ENCODE measurements at places on chromosomes 5 and 9.

- DNase-seq: no peak
These were observed 391.1 kb downstream of the TLE4 start for GRCh38 chr9:79962836-79963235.

- no peak for DNase-seq
These were observed 31.1 kb downstream of the GCNT4 start for GRCh38 chr5:75021219-75021618.

- no peak for DNase-seq
These were observed 122.1 kb downstream of the YIPF5 start for GRCh38 chr5:144048259-144048856.

DNA sequence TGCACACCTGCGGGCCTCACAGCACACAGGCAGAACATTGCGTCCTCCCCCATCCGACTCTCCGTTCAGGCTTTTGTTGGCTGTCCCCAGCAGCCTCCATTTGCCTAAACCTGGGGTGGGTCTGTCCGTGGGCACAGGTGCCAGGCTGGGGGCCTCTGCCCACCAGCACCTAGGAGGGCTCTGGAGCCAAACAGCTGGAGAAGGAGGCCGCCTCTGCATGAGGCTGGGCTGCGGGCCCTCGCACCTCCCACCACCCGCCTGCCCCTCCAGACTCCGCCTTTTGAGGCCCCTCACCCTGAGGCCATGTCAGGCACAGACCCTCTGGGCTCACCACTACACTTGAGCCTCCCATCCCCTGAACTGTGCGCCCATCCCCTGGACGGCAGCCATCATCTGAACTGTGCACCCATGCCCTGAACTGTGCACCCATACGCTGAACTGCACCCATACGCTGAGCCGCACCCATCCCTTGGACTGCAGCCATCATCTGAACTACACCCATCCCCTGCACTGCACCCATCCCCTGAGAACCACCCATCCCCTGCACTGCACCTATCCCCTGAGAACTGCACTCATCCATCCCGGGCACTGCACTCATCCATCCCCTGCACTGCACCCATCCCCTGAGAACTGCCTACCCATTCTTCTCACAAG, 98.0 kb upstream of the OTULINL start:
- DNase-seq: no peak

DNA sequence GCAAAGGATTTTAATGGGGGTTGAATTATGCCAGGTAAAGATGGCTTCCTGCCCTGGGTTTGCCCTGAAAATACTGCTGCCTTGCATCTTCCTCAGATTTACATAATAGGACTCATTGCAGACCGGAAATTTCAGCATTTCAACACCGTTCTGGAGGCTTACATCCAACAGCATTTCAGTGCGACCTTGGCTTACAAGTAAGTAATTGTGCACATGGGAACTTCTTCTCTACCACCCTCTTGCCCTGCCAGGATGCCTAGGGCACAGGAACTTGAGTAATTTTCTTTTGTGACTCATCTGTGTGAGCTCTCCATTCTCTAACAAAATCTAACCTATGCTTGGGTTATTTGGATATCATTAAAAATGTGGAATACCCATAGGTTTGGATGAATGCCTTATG, 80.2 kb downstream of the DOCK2 start:
- no peak for DNase-seq

DNA sequence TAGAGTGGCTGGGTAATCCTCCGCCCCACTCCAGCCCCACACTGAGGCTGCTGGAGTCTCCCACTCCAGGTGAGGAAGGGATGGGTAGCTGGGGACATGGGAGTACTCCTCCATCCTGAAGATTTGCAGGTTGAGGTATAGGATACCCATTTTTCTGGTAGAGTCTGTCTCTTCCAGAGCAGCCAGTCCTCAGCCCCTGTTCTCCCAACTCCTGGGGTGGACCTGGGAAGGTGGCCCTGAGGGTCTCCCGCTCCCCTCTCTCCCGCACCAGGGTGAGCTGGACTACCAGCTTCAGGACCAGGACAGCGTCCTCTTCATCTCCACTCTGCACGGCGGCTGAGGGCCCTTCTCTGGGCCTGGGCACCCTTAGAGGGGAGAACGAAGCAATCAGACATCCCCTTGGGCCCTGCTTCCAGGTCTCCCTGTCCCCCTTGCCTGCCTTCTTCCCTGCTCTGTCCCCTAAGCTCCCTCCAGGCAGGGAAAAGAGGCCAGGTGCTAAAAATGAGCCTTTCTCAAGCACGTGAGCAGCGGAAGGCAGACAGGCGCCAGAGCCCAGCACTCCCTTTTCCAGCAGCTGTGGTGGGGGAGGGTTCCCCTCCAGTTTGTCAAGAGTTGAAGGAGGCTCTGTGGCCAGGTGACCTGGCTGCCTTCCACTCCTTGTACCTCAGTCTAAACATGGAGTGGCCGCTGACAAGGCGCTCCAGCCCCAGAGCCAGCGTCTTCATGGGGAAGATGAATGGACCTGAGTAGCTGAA, 18.4 kb downstream of the URM1 start:
- DNase-seq: no peak

DNA sequence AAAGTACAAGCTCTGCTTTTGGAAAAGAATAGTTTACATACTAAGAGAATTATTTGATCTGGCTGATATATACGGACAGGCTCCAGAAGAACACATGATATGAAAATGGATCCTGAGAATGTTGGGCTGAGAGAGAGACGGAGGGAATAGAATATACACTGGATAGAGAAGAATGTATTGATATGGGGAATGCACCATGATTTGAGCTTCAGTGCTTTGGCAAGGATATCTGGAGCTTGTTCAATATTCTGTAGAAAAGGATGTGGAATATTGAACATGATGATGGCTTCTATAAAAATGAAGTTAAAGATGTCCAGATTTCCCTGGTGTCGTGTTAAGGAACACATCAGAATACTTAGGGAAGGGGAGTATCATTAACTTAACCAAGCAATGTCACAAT, 280.5 kb upstream of the VLDLR start:
- no peak for DNase-seq

DNA sequence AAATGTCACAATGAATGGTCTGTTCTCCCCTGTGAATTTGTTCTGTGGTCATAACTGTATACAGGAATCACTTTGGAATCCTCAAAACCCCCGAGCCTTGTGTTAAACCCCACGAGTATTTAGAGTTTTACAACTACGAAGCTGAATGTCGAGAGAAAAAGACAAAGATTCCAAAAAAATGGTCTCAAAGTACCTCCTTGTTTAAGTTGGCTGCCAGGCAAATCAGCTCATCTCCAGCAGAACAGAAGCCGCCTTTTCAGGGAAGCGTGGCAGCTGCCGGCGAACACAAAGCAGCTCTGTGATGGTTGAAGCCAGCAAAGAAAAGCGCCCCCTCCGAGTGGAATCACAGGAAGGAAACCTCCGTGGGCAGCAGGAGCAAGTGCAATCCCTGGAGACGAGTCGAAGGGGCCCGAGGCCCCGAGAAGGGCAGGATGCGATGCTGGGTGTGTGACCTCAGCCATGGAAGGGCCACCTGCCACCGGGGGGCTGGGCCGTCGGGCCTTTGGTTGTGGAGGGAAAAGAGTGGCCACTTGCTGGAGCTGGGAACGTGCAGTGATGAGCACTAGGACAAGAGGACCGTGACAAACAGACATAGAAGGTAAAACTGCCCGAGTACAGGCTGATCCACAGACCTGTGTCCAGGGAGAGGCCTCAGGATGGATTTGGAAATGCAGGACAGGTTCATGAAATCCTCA, 706.4 kb downstream of the SEMA5A start:
- DNase-seq: no peak

GRCh38 chr9:89020754-89021153, 29.5 kb downstream of the S1PR3 start:
- no peak for DNase-seq

DNA sequence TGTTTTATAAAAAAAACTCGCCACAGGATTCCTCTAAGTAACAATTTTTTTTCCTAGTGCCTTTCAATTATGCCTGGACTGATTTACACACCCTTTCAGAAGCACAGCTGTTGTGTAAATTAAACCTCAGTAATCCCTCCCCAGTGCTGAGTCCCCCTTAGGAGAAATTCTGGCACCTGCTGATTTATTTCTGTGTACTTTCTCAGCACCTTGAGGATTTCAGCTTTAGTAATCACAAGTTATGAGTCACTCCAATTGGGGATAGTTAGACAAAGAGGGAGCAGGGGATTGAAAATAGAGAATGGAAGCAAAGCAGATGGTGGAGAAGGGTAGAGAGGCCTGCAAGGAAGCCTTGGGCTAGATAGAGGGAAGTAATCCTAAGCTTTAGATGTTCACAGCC, 171.7 kb downstream of the TTLL11 start:
- no peak for DNase-seq

GRCh38 chr9:130755377-130756007, 61.9 kb downstream of the EXOSC2 start:
- no peak for DNase-seq

- no peak for DNase-seq
These were observed 125.4 kb upstream of the MINAR2 start for GRCh38 chr5:129622531-129622930.

GRCh38 chr5:175642998-175643397, 14.9 kb upstream of the HRH2 start:
- no peak for DNase-seq

DNA sequence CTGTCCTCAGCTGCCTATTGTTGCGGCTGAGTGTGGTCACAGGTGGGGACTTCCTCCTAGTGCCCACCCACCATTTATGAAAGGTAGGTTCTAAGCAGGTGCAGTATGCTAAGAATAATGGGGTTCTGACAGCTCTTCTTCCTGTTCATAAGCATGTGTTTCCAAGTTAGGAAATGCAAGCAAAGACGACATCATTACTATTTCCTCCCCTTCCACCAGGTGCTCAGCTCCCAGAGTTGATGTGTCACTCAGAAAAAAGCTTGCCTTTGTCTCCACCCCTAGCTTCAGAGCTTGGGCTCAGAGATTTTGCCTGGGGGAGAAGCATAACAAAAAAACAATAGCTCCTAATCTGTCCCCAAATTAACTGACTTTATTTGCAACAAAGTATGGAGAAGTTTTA, 1076.7 kb downstream of the NR2F1-AS1 start:
- DNase-seq: no peak

DNA sequence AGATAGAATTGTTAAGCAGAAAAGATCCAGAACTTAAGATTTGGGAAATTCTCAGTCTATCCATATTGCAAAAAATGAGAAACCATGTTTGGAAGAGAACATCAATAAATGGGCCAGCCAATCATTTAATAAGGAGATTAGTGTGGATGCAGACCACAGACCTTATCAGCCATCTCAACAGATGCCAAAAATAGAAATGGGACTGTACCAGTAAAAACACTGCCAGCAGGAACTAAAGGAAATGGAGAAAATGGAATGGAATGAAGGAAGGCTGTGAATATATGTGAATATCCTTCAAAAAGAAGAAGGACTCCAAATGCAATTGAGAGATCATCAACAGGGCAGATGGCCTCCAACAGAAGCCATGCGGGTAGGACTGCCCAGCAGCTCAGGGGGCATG, 52.7 kb upstream of the ZNF618 start:
- no peak for DNase-seq

GRCh38 chr9:114880291-114880745, 50.1 kb downstream of the TNFSF8 start:
- no peak for DNase-seq

- no peak for DNase-seq
These were observed 1.1 kb downstream of the ATPSCKMT start for GRCh38 chr5:10248378-10249260.

GRCh38 chr5:99453196-99453595, 524.4 kb upstream of the CHD1 start:
- DNase-seq: no peak

DNA sequence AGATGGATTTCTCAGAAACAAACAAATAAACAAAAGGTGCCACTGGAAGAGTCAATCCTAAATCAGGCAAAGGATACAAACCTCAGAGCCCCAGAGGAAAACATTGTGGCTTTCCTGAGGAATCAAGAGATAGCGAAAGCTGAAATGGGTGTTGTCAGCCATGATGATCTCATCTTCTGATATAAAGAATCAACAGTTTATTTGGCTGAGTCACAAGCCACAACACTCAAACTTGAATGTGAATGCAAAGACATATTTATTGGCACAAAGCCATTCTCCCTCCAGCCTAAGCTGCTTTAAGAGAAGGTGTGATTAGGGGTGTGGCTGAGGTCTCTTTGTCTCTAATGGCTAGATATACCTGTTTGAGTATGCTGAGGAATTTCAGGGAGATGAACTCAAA, 73.3 kb upstream of the NREP start:
- no peak for DNase-seq

GRCh38 chr5:89900346-89900745, 509.2 kb downstream of the CETN3 start:
- DNase-seq: no peak

DNA sequence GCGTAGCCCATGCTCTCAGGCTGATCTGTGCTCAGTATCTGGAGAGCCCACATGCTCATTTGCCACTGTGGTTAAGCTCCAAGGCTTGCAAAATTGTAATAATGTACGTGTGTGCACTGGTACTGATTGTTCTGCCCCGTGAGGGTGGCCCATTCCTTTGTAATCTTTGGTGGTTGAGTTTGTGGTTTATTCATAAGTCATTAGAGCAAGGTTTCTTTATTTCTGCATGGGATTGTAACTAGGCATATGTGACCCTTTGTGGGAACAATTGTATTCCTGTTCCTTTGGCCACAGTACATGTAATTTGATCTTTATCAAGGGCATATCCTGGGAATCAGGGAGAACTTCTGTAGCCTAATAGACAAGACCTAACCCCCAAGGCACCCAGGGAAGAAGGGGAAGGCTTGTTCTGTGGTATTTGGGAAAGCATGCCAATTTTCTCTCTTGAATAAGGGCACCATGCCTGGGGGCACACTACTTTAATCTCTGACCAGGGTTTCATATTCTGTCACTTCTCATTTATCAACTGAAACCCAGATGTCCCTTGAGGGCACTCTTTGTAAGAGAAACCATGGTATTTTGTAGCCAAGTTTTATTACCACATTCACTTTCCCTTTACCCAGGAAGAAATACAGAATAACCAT, 74.6 kb downstream of the NPR3 start:
- DNase-seq: no peak

DNA sequence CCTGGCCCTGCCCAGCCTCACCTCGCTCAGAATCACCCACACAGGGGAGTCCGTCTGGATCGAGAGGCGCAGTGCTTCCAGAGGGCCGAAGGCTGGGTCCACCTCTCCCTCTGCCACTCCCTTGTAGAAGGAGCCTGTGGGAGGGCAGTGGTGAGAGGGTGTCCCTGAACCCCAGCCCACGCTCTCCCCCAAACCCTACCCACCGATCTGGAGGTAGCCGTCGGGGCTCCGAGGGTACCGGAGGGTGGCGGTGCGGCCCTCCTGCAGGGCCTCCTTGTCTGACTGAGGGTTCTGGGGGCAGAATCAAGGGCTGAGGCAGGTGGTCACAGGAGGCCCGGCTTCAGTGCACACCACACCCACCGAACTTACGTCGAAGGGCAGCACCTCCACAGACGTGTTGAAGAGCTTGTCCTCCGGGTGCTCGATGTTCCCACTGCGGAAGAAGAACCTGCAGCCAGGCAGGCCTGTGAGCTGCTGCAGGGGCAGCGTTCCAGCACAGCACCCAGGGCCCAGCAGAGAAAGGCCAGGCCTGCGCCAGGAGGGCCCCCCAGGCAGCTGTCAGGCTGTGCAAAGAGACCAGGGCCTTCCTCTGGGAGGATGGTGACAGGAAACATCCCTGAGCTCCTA, 4.5 kb downstream of the LTC4S start:
- DNase-seq: no peak

Measured in D721Med (cell line).